Activated CD4-positive, alpha-beta T cell treated with anti-CD3 and anti-CD28 coated beads for 48 hours (primary cell): ENCODE measurements at places on chromosomes 6 and 20.
A peak's percentile ranks its signal among the peaks of the same experiment; 100 is the strongest.

GRCh38 chr6:36576578-36576977 is 17.6 kb upstream of the SRSF3 start:
- DNase-seq = no peak

GRCh38 chr6:44489910-44490604 is 102.6 kb downstream of the CDC5L start:
- DNase-seq = no peak

GRCh38 chr6:133973109-133973971 is 20.3 kb downstream of the TBPL1 start:
- no peak for DNase-seq

DNA sequence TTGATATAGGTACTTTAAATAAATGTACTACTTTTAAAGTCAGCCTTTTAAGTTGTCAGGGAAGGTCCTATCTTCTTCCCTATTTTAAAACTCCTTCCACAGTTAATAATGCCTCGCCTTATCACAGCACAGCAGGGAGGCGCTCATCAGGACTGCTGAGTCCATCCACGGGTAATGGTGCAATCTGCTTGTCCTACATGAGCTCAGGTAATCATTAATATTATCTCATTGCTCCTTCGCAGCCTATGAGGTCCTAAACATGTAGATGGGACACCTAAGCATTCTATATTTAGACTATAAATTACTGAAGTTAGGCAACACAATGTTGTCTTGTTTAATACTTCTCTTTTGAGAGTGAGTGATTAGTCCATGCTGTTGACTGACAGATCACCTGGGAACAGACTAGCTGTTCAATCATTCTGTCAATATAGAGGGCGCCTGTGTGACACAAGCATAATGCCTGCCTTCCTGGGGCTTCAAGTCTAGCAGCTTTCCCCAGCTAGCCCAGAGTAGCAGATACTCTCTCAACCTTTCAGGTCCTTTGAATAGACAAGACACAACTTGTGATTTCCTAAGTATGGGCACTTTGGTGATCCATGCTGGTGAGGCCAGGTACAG is 91.0 kb downstream of the FYN start:
- no peak for DNase-seq

DNA sequence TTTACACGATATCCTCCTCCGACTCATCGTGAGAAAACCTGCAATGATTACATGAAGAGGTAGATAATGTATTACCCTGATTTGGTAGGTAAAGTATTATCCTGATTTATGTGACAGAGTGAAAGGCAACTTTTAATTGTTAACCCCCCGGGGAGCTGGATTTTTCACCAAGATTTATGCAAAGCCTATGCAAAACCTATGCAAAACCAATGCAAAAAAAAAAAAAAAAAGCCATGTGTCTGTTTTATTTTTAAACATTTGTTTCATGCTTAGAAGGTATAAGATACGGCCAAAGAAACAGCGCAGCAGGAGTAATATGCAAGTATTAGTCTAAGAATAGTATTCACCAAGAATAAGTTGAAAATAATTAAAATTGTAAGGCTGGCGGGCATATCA is 109.9 kb downstream of the IPCEF1 start:
- no peak for DNase-seq

DNA sequence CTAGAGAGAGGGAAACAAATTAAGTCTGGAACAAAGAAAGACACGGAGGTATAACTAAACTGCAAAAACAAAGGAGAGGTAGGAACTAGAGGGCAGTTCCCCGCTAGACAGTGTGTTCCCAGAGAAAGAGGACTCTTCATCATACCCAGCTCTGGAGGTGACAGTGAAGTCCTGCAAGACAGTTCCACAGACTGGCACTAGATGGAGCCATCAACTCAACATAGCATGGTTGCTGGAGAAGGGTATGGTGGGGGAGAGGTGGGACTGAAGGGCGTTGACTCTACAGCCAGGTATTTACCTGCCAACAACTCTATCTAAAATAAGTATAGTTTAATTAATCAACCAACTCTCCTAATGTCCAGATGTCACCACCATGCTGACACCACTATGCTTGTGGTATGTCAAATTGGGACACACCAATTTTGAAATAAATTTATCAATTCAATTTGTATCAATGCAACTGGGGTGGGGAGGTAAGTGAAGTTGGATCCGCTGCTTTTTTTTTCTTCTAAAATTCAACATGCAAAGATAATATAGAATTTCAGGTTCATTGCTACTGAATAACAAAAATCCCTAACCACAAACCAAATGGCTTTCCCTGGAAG is 9.7 kb downstream of the BACH2 start:
- DNase-seq = peak; percentile 86

GRCh38 chr20:54208548-54209176 is 775 bp downstream of the PFDN4 start:
- peak; percentile 28 for DNase-seq

- no peak for DNase-seq
These were observed 1.9 kb upstream of the PAQR8 start for GRCh38 chr6:52360028-52360427.

DNA sequence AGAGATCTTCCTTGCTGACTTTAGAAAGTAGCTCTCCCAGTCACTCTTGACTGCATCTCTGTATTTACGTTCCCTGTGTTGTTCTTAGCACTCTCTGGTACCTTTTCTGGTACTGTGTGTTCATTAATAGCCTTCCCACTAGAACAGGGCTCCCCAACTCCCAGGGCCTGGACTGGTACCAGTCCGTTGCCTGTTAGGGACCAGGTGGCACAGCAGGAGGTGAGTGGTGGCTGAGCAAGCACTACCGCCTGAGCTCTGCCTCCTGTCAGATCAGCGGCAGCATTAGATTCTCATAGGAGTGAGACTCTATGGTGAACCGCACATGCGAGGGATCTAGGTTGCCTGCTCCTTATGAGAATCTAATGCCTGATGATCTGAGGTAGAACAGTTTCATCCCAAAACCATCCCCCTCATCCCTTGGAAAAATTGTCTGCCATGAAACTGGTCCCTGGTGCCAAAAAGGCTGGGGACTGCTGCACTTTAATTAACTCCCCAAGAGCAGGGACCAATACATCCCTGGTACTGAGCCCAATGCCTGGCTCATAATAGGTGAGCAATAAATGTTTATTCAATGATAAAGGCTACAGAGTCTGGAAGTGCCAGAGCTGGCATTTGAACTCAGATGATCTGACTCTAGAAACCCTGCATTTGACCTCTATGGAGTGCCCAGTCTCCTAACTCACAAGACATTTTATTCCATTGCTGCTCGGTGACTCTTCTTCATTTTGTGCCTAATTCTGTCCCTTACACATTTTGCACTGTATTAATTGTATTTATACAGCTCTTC is 11.0 kb downstream of the UTRN start:
- DNase-seq = no peak

DNA sequence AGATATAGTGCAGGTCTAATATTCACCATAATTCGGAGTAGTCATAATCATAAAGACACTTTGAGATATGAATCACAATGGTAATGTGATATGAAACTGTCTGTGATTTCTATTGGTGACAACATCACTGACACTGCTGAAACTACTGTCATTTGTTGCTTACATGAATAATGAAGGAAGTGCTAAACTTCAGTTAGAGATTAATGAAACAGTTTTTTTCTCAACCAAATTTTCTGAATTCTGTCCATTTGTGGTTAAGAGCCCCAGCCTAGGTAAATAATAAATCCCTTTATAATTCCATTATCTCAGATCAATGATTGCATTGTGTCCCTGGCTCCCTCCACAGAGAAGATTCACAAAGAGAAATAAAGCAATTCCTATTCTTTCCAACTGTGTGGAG is 122.6 kb downstream of the HIVEP2 start:
- no peak for DNase-seq

- peak; percentile 3 for DNase-seq
These were observed 121.8 kb downstream of the COL9A1 start for GRCh38 chr6:70180901-70181599.
